CD4-positive, alpha-beta memory T cell (primary cell): ENCODE measurements at places on chromosomes 1 and 21.

- DNase-seq: no peak
Observed at GRCh38 chr1:35660581-35661473, 19.5 kb upstream of the PSMB2 start.

GRCh38 chr1:200367841-200368534 lies 41.8 kb downstream of the ZNF281 start:
- no peak for DNase-seq

DNA sequence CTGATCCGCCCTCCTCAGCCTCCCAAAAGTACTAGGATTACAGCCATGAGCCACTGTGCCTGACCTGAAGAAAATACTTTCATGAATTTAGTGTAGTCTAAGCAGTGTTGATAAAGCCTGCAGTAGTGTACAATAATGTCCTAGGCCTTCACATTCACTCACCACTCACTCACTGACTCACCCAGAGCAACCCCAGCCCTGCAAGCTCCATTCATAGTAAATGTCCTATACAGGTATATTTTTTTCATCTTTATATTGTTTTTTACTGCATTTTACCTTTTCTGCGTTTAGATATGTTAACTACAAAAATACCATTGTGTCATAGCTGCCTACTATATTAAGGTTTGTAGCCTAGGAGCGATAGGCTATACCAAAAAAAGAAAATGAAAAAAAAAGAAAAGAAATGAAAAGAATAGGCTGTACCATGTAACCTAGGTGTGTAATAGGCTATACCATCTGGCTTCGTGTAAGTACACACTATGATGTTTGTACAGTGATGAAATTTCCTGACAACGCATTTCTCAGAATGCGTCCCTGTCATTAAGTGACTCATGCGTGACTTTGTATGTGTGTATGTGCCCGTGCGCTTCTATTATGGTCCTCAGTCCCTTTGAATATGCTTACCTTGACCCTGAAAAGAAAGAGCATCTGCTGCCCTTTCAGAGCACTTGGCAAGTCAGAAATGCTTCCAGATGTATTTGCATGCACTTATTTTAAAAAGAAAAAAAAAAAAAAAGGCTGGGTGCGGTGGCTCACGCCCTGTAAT lies 9.2 kb upstream of the SLAMF8 start:
- DNase-seq: no peak

DNA sequence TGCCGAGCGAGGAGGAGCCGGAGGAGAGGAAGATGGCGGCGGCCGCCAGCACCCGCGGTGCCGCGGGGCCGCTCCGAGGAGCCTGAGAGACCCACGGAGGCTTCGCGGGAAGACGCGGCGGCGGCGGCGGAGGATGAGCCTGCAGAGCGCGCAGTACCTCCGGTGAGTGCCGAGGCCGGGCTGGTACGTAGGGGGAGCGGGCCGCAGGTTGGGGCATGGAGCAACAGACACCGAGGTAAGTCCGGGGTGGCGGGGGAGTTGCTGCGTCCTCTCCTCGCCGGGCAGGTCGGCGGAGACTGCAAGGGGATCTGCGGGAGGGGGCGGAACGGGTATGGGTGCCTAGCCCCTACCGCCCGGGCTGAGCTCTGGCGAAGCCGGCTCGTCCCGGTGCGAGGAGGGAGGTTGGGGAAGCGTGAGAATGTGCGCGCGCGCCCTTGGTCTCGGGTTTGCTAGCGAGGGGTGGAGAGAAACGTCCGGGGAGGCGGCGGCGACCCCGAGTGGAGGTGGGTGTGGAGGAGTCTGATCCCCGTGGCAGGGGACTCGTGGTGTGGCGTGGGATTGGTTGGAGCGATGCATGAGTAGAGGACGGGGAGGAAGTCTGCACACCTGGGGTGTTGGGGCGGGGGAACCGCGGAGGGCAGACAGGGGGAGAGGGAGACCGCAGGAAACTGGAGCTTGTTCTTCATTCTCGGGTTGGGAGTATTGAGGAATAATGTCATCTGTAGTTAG lies at the start of gene SMG7:
SMG7 (plus strand) TSS at position 12 of the 729 bp plus-strand sequence; CDS start at position 134, 122 bp downstream.
- DNase-seq: no peak

- DNase-seq: no peak
Observed at GRCh38 chr21:35063428-35064172, 14.5 kb upstream of the RUNX1 start.

DNA sequence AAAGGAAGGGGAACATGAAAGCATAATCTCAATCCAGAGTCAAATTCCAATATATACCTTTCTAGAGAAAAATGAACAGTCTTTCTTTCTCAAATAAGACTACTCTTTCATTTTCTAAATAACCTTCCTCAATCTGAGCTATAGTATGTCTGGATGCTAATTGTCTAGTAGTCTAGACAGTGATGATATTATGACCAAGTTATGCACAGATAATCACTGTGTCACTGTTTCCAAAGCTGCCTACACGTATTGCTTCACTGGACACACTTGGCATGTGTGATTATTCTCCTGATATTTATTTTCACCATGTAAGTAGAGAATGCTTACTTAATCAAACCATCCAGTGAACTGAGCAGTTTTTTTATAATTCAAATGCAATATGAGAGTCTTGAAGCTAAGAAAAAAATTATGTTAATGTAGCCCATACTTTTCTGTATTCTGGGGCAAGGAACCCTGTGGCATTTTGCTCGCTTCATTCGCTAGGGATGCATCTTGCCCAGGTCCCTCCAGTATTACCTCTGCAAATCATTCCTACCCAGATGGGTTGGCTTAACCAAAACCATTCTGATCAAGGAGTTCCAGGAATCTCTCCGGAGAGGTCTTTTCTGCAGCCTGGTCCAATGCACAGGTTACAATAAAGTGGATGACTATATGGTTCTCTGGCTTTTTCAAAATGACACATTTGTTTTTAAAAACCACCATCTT lies 303.1 kb upstream of the RUNX1 start:
- DNase-seq: no peak

DNA sequence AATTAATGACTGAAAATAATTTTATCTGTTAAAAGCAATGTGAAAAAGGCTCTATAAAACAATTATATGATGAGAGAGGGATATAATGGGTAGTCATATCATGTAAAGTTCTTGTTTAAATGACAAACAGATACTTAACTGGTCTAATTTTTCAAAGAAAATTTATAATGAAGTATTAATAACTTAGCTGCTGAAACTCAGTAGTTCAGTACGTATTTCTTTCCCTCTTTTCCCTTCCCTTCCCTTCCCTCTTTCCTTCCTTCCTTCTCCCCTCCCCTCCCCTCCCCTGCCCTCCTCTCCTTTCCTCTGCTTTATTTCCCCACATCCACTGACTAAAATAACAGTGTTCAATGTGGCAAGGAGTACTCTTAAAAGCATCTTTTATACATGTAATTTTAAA lies 123.1 kb upstream of the PTGFR start:
- DNase-seq: no peak

- DNase-seq: no peak
Observed at GRCh38 chr1:234877761-234878160, 250.9 kb downstream of the TOMM20 start.

- no peak for DNase-seq
Observed at GRCh38 chr21:29196670-29197191, 66.3 kb downstream of the MAP3K7CL start.

- no peak for DNase-seq
Observed at GRCh38 chr1:28811766-28812668, at the start of gene OPRD1. OPRD1 (plus strand) TSS chr1:28812170; CDS start chr1:28812384, 214 bp downstream.

GRCh38 chr1:25469177-25469576 lies 38.5 kb downstream of the MACO1 start:
- DNase-seq: no peak

DNA sequence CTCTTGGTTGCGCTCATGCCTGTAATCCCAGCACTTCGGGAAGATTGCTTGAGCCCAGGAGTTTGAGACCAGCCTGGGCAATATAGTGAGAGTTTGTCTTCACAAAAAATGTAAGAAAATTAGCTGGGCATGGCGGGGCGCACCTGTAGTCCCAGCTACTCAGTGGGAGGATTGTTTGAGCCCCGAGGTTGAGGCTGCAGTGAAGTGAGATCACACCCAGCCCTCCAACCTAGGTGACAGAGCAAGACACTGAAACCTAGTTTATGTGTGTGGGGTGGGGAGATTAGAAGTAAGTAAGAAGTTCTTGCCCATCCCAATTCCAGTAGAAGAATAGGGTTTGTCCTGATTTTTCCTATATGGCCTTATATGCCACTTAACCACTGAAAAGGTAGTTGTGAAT lies 2.0 kb downstream of the RPL5 start:
- peak; percentile 44 for DNase-seq

DNA sequence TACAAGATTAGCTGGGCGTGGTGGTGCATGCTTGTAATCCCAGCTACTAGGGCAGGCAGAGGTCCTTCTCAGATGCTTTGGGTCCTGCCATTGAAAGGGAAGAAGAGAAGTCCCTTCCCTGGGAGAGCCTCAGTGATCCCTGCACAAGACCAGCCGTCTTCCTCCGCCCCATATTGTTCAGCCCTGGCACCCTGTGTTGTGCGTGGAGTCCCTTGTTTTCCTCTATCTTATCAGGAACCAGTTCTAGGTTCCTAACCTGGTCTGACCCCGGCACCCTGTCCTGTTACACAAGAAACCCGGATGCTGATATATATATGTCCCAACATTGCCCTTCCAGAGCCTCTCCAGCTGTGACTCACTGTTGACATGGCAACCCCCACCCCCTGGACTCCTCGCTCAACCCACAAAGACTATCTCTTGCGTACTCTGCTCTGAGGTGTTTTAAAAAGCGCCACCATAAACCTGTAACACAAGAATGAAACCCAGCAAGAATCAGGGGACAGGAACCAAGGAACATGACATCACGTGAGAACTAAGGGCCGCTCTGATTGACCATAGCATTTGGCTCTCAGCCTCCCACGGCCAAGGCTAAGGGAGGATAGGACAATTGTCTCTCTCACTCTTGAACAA lies 4.8 kb downstream of the MX2 start:
- no peak for DNase-seq

- DNase-seq: no peak
Observed at GRCh38 chr1:40750451-40750908, 33.1 kb upstream of the KCNQ4 start.

- DNase-seq: no peak
Observed at GRCh38 chr1:245589906-245590305, 435.1 kb downstream of the KIF26B start.

DNA sequence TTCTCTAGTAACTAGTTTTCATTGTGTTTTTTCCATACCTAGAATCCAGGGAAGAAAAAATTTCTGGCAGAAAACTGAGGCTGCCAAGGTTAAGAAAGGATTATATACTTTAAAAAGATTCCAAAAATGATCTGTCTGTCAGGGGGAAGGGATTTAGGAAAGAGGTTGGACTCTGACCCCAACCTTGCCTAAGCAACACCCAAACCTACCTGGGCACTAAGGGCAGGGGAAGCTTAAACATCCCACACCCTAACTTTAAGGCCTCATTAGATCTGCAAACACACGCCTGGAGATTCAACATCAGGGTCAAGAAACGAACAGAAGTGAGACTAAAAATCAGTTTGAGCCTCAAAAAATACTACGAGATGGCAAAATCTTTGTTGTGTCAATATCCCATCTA lies 19.4 kb downstream of the KDM5B start:
- DNase-seq: no peak

DNA sequence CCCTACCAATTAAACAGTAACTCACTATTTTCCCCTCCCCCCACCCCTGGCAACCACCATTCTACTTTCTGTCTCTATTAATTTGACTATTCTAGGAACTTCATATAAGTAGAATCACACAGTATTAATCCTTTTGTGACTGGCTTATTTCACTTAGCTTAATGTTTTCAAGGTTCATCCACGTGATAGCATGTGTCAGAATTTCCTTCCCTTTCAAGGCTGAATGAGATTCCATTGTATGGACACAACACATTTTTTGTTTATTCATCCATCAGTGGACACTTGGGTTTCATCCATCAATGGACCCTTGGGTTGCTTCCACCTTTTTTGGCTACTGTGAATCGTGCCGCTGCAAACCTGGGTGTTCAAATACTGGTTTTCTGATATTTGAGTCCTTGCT lies 41.7 kb downstream of the EIF2D start:
- peak; percentile 1 for DNase-seq

GRCh38 chr1:151978922-151979321 lies 14.7 kb downstream of the S100A10 start:
- no peak for DNase-seq

- no peak for DNase-seq
Observed at GRCh38 chr1:180185971-180186645, 31.4 kb downstream of the QSOX1 start.

- DNase-seq: no peak
Observed at GRCh38 chr1:119554183-119554582, 47.2 kb downstream of the HSD3B1 start.

GRCh38 chr1:91201176-91201575 lies 179.3 kb upstream of the ZNF644 start:
- no peak for DNase-seq

DNA sequence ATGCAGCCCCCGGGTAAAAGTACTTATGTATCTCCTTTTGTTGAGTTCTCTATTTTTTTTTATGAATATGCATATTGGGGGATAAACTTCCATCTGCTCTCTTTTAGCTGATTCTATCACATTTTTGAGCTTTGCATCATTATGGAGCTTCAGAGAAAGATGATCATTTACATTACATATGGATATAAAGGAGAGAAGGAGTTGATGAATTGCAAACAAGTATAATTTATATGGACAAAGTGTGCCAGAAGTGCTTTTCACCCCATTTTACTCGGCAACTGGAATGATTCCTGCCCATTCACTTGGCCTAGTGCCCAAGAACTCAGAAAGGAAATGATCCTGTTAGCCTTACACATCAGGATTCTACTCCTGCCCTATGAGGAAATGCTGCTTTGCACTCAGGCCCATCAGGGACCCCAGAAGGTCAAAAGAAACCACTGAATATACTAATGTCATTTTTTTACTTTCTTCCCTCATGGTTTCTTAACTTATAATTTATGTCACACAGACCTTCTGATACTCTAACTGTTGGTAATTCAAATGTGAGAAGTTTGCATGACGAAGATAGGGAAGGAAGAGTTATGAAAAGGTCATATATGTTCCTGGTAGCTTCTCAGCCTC lies 65.6 kb downstream of the SAMSN1 start:
- no peak for DNase-seq

GRCh38 chr21:37206496-37206895 lies 60.6 kb downstream of the VPS26C start:
- DNase-seq: no peak

GRCh38 chr1:64935551-64936155 lies 30.7 kb downstream of the JAK1 start:
- no peak for DNase-seq

- DNase-seq: no peak
Observed at GRCh38 chr1:29447368-29447767, 211.0 kb downstream of the PTPRU start.

GRCh38 chr1:27589441-27589840 lies 14.5 kb downstream of the AHDC1 start:
- DNase-seq: no peak

GRCh38 chr1:147541672-147542568 lies 619 bp downstream of the BCL9 start:
- DNase-seq: no peak
